ENCODE measurements at places on chromosomes 6 and 20.
A peak's percentile ranks its signal among the peaks of the same experiment; 100 is the strongest.

- no peak for DNase-seq
Measured at GRCh38 chr6:34798057-34798456, 6.2 kb downstream of the BLTP3A start.

- no peak for DNase-seq
Measured at GRCh38 chr6:40011844-40012243, 77.6 kb upstream of the MOCS1 start.

DNA sequence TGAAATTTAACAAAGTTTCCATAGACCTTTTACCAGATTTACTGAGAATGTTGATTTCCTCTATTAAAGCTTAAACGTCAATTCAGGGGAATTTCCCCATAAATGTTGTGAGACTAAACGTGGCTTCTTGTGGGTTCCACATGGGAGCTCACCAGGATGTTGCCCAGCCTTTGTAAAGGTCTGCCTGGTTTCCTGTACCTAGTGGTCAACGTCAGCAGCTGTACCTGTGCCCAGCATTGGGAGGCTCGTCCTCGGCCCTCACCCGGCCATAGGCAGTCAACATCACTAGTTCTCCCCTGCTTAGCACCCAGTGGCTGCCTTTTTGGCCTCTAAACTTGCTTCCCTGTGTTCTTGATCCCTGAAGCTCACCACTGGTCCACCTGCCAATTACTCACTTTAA is 22.1 kb upstream of the CD83 start:
- DNase-seq: no peak

- DNase-seq: no peak
Measured at GRCh38 chr6:166960609-166960978, 4.2 kb upstream of the RNASET2 start.

DNA sequence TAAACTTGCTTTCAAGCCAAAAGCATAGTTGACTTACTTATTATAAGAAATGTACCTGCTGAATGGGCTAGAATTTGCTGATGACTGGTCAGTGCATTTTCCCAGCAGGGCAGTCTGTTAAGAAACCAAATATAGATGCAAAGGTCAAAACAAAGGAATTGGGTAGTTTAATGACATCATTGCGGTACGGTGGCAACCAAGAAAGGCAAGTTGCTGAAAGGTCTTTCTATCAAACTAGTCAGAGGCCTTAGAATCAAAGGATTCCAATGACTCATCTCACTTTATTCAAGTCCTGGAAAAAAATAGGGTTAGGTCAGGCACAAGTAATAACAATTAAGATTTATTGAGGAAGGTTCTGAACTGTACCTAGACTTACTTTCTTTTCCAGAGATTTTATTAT is 76.4 kb downstream of the KIZ start:
- no peak for DNase-seq

DNA sequence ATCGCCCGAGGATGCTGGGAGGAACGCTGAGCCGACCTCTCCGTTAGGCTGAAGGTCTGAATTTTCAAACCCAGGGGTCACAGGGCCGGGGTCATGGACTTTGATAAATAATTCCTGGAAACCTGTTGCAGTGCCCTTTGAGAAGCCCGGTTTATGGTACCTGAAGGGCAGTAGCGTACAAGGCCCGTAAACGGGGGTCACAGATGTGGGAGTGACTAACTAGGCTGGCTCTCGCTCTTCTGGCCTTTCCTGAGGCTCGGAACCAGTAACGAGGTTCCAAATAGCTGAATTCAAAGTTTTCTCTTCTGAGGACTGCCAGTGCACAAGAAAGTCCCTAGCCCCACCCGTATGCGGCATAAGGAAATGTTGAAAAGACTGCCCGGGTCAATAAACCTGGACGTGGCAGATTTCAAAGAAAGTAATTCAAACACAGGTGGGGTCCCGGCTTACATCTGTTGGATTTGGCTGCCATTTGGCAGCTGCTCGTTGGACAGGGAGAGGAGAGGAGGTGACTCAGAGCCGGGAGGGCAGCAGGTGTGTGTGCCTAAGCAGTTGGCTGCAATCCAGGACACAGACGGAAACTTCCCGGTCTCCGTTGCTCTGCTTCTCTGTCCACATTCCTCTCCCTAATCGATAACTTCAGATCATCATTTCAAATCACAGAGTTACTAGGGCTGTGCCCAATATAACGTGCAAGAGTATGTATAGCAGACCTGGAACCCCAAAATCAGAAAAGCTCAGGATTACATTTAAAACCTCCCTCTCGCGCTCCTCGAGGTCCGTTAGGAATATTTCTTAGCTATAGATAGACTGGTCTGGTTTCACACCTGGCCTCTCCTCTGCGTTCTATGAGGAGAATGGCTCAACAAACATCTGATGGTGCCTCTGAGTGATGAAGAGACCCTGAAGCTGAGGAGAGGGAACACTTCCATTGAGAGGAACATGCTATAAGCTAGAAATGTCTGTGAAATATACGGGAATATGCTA is 765 bp upstream of the GMDS start:
- peak; percentile 39 for DNase-seq

GRCh38 chr6:142804490-142804889 is 140.5 kb downstream of the HIVEP2 start:
- no peak for DNase-seq

DNA sequence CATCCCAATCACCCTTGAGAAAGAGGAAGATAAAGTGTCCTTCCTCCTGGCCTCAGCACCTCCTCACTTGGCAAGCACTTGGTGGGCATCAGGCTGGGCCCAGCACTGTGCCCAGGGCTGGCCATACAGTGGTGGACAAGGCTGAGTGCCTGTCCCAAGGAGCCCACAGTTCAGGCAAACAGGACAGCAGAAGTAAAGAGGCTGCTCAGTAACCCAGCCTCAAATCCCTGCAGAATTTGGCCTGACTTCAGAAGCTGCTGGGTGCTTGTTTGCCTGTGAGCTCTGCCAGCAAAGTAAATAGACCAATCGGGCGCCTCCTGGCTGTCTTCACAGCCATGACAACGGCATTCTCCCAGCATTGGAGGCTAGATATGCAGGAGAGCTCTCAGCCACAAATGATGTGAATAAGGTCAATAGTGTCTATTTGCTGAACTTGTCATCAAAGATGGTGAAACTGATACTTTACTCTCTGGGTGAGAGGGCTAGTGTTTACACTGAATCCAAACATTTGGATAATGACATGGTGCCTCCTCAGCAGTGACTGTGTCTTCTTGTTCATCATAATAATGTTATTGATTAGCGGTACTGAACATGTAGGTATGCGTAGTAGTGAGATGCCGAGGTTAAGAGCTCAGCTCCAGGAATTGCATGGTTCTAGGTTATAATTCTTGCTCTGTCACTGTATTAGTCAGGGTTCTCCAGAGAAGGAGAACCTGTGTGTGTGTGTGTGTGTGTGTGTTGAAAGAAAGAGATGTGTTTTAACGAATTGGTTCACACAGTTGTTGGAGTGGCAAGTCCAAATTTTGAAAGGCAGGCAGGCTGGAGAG is 36.9 kb upstream of the FANCE start:
- no peak for DNase-seq

DNA sequence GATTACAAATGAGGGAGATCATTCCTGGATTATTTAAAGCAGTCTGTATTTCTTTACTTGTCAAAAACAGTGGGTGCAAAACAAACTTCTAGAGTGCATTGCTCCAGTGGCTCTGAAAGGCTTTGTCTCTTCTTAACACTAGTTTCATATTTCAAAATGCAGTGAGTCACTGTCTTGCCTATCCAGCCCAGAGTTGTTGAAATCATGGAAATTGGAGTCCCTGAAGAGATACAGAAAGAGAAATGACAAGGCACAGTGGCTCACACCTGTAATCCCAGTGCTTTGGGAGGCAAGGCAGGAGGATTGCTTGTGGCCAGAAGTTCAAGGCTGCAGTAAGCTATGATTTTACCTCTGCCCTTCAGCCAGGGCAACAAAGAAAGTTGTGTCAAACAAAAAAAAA is 11.3 kb downstream of the SLC2A12 start:
- DNase-seq: no peak
